ENCODE measurements at places on chromosomes 7 and 10.

DNA sequence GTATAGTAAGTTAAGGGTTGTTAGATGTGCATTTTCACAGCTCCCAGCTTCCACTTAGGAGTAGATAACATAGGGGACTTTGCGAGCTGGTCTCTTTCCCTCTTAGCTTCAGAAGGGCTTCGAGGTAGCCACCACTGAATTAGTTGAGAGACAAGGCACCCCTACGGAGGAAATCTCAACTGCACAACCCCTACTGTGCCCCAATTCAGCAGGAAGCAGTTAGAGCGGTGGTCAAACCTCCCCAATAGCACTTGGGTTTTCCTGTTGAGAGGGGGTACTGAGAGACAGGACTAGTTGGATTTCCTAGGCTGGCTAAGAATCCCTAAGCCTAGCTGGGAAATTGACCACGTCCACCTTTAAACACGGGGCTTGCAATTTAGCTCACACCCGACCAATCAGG is 1.1 kb upstream of the HERPUD2 start:
- DNase-seq, result no peak

- DNase-seq, result no peak
Observed at GRCh38 chr7:29197916-29198315, 3.3 kb downstream of the CHN2 start.

DNA sequence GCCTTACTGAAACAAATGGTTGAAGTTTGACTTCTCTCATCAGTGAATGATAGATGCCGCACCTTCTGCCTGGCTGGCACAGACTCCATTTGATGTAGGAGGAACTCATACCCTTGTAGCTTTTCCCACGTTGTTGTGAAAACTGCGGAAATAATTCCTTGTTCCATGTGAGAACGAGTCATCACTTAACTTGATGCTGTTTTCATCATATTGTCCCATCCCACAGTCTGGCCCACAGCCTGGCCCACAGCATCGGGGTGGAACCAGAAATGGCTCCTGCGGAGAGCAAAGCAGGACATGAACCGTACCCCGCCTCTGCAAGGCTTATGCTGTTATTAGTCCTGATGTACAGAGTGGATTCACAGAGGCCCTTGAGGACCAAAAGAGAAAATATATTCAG is 587.0 kb downstream of the SDK1 start:
- DNase-seq, result no peak

DNA sequence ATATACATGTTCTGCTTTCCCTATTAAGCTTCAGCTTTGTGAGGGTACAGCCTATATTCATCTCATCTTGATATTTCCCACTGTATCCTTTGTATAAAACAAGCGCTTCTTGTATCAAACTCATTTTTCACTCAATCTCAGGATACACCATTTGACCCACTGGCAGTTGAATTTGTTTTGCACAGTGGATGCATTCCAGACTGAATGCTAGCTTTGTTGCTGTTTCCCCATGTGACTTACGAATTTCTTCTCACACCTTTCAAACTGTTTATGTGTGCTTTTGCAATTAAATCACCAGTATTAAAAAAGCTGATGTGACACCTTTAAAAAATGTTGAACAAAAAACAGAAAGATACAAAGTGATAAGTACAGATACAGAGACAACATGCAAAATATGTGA is 180.9 kb downstream of the ZNF438 start:
- DNase-seq, result no peak

GRCh38 chr7:78222001-78222751 is 423.6 kb downstream of the PHTF2 start:
- DNase-seq, result no peak

DNA sequence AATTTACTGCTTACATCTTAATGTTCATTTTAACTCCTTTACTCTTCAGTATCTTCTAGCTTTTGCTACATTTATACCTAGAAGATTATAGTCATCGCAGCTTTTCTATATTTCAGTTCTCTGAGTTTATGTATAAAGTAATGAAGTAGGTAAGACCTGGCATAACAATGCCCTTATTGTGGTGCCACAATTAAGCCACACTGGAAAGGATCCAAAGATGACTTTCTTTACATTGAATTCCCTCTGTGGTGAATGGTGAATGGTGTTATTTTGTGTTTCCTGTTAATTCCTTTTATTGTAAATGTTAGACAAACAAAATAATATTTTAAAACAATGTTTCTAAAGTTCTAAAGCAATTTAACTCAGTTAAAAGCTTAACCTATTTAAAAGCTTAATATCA is 36.2 kb downstream of the SEMA3D start:
- no peak for DNase-seq

DNA sequence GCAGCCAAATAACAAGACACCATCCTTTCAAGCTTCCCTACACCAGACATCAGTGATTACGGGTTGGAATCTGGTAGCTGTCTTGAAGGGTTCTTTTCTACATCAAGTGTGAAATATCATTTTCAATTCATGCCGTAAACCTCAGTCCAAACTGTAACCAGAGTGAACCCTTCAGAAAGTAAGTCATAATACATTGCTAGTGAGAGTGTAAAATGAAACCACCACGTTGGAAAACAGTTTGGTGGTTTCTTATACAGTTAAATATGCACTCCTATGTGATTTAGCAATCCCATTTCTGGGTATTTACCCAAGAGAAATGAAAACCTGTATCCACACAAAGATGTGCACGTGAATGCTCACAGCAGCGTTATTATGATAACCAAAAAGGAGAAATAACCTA is 25.6 kb upstream of the ZC3HAV1L start:
- no peak for DNase-seq

GRCh38 chr10:50394832-50395231 is 143.5 kb upstream of the ASAH2 start:
- no peak for DNase-seq

- peak; percentile 34 for DNase-seq
Observed at GRCh38 chr7:151143261-151144015, 24.1 kb downstream of the GBX1 start.

- DNase-seq, result no peak
Observed at GRCh38 chr7:22717760-22718159, 9.2 kb upstream of the IL6 start.

GRCh38 chr7:39285256-39285655 is 280.9 kb upstream of the YAE1 start:
- DNase-seq, result no peak

DNA sequence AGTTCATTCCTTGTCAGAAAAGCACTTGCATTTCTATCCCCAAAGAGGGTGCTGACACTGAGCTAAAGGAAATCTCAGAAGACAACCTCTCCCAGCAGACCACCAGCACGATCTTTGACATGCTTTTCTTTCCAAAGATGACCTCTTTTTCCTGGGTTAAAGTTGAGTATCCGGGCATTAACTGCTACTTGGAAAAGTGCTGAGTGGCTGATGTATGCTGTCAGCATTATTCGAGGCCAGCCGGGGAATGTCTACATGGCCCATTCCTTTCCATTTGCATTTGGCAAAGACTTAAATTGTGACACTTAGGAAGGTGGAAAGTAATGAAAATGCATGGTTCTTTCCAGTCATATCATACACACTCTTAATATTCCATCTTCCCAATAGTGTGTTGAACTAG is 90.6 kb upstream of the SKAP2 start:
- DNase-seq, result no peak

GRCh38 chr10:78515038-78515872 is 481.6 kb downstream of the RPS24 start:
- DNase-seq, result no peak

- DNase-seq, result no peak
Observed at GRCh38 chr10:99374526-99374925, 45.4 kb downstream of the CNNM1 start.
